ENCODE measurements at places on chromosomes 4 and X.

GRCh38 chr4:36310793-36311192 is 29.4 kb downstream of the DTHD1 start:
- no peak for DNase-seq

GRCh38 chrX:115284877-115285276 is 4.6 kb upstream of the LUZP4 start:
- no peak for DNase-seq

DNA sequence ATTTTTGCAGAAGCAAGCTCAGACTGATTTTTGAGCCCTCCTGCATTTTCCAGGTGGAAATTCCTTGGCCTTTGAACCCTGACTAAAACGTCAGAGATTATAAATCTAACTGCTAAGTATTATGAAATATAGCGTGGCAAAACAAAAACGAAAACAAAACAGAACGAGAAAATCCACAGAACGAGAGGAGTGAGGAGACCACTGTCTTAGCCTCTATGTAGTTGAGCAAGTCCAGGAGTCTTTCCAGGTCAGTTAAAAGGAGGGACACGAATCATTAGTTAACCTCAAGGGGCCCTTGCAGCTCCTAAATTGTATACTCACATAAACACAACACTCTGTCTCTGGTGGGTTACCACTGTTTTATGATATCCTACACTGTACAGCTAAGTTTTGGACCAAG is 80.2 kb downstream of the SYNPO2 start:
- DNase-seq: no peak

DNA sequence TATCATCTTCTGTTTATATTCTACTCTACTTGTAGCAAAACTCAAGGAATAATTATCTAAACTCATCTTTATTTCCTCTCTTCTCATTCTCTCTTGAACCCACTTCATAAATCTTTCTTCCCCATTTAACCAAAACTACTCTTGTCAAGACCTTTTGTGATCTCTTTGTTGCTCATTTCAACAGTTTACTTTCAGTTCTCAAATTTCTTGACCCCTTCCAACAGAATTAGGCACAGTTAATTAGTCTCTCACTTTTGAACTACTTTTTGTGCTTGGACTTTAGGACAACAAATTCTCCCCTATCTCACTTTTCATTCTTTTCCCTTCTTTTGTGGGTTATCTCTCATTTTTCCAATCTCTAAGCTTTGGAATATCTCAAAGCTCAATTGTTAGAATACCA is 27.4 kb upstream of the CAMK2D start:
- DNase-seq: no peak

DNA sequence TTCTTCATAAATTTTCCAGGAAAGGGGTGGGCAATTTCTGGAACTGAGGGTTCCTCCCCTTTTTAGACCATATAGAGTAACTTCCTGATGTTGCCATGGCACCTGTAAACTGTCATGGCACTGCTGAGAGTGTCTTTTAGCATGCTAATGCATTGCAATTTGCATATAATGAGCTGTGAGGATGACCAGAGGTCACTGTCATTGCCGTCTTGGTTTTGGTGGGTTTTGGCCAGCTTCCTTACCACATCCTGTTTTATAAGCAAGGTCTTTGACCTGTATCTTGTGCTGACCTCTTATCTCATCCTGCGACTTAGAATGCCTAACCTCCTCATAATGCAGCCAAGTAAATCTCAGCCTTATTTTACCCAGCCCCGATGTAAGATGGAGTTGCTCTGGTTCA is 577.8 kb downstream of the NLGN4X start:
- DNase-seq: no peak

- DNase-seq: no peak
Measured at GRCh38 chr4:11328401-11328800, 100.3 kb downstream of the HS3ST1 start.

- DNase-seq: no peak
Measured at GRCh38 chr4:148078061-148078460, 346.2 kb downstream of the ARHGAP10 start.

DNA sequence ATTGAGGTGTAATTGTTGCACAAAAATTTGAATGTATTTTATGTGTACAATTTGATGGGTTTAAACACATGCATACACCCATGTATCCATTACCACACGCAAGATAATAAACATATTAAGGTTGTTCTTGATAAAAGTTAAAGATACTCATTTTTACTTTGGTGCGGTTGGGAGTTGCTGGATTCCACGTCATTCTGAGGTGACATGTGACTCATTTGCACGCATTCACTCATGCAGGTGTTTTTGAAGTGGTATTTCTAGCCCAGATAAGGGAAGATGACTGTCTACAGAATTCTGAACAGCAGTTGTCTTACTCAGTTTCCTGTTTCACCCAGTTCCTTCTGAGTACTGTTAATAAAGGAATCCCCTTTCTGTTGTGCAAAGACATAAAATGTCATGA is 142.0 kb downstream of the RTL3 start:
- peak; percentile 97 for DNase-seq

GRCh38 chrX:100593126-100593525 is 8.4 kb downstream of the TNMD start:
- DNase-seq: no peak

DNA sequence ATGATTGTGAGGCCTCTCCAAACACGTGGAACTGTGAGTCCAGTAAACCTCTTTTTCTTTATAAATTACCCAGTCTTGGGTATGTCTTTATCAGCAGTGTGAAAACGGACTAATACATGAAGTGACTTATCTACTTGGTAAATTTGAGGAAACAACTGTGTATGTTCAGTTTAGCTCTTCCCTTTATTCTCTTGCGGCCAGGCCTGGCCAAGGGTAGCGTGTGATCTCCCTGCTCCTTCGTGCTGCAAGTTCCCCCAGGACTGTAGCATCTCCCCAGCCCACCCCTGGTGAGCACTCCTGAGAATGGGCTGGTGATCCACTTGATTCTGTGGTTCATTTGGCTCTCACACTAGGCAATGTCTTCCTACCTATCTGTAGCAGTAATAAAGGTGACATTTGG is 53.2 kb upstream of the CHRNA9 start:
- DNase-seq: no peak

GRCh38 chr4:106898621-106899230 is 137.4 kb downstream of the DKK2 start:
- DNase-seq: no peak

- no peak for DNase-seq
Measured at GRCh38 chr4:52572936-52573485, 86.1 kb downstream of the USP46 start.

- DNase-seq: no peak
Measured at GRCh38 chr4:42074294-42074693, 78.2 kb downstream of the BEND4 start.

DNA sequence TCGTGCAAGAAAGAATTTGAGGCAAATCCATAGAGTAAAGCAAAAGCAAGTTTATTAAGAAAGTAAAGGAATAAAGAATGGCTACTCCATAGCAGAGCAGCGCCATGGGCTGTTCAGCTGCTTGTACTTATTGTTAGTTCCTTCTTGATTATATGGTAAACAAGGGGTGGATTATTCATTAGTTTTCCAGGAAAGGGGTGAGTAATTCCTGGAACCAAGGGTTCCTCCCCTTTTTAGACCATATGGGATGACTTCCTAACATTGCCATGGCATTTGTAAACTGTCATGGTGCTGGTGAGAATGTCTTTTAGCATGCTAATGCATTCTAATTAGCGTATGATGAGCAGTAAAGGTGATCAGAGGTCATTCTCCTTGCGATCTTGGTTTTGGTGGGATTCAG is 23.5 kb upstream of the CEP135 start:
- DNase-seq: no peak

GRCh38 chr4:70133473-70133872 is 20.6 kb upstream of the PRR27 start:
- no peak for DNase-seq

DNA sequence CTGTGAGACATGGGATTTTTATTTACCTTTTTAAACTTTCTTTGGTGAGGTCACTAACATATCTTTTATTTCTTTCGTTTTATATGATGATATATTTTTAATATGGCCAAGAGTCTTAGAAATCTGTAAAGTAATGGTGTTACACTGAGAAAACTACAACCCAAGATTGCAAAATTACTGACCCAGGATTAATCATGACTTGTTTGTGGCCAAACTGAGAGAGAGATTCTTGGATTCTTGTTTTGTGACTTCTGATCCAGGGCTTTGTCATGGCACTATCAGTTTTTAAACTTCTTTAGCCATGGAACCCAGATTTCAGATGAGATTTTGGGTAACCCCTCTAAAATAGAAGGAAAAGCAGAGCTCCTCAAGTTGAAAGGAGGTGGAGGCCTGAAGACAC is 42.0 kb downstream of the SGMS2 start:
- no peak for DNase-seq

DNA sequence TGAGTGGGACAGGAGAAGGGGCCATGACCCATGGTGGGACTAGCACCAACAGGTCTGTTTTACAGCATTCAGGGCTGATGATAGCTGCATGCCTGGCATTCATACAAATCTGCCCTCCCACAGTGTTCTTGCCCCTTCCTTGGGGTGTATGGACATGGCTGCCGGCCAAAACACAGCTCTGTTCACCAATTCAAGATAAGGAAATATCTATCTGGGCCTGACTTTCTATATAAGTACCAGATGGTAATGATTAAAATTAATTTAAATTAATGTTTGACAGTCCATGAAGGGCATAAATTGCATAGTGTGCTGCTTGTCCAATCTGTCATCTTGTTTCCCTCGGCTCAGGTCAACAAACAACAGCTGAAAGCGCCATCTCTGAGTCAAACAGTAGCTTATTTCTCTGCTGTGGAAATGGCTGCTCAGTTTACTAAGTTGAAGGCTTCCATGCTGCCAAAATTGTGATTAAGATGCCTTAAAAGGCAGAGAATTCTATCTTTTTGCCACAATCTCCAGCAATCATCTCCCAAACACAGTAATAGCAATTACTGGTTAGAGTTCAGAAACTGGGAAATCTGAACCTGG is 67.0 kb upstream of the TSPAN7 start:
- DNase-seq: no peak

- DNase-seq: no peak
Measured at GRCh38 chrX:124594017-124594651, 247.8 kb downstream of the SH2D1A start.

- DNase-seq: no peak
Measured at GRCh38 chr4:98242538-98242937, 18.6 kb upstream of the RAP1GDS1 start.

DNA sequence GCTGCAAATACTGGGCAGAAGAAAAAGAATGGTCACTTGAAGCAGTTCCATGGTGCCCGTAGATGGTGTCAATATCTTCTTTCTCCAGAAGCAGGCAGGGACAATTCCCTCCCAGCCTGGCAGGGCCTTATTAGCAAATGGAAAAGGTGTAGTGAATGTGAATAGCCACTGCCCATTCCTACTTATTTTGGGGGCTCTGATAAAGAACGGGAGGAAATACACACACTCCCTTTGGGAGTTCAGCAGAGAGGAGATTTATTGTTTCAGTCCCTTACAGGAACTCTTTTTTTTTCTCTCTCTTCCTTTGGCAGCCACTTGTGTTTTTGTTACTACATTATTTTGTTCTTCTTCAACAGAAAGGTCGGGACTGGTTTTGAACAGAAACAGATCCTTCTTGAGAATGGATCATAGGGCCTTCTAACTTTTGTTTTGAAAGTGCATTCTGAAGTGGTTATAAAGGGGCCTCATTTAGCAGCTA is at the start of gene EMCN:
TSS of gene EMCN (minus strand) at position 159 of the 478 bp plus-strand sequence. CDS start at position 51, 108 bp downstream.
- DNase-seq: no peak

DNA sequence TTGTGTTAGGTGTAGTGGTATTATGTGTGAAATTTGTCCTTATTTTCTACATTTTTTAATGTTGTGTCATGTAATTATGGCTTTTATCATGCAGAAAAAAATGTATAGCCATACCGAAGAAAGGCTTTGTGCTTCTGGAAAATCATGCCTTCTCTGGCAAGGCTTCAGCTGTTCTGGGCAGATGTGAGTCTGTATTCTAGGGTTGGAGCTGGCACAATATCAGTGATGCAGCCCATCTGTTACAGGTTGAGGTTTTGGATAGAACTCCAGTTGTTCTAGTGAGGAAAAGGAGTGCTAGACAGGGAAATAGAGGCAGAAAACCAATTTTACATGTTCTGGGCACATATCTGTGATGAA is 44.8 kb upstream of the PRSS12 start:
- DNase-seq: no peak

DNA sequence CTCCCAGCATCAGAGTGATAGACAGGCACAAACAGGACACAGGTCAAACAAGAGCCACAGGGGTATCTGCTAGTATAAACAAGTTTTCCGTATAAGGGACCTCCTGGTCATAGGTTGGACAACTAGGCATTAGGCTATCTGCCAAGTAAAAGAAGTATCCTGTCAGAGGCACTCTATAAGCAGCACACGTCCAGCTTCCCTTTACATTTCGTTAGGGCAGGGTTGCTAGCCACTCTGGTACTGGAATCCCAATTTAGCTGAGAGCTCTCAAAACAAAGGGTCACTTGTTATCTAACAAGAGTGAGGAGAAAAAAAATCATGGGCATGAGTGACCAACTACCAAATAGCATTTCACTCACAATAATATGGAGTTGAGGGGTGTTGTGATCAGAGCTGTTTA is 780.7 kb upstream of the DIAPH2 start:
- DNase-seq: no peak

DNA sequence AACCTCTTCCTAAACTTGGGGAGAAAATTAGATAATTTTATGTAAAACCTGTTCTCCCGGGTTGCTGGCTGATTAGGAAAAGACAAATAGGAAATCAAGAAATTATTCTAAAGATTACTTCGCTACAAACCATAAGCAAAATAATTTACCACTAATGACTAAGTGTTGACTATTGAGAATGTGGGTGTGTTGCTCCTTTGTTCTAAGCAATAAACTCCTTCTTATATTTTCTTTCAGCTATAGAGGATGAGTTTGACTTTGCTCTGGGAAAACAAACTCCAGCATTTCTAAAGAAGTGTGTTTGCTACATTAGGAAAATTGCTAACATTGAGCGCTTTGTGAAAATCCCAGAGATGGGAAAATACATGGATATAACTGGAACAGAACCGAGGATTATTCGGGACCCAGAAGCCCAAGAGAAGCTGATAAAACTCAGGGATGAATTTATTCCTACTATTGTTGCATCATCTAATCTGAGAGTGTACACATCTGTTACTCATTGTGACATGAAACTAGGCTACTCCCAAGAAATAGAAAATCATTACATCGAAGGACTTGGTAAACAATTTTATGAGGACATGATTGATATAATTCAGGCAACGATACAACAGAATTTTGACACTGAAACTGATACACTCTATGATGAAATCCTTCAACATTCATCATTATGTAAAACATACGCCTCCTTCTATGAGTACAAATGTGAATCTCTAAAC is 194.2 kb downstream of the NWD2 start:
- no peak for DNase-seq
